ENCODE measurements at places on chromosomes 2 and 18.

GRCh38 chr18:24157855-24158254, 19.0 kb downstream of the CABYR start:
- no peak for DNase-seq

DNA sequence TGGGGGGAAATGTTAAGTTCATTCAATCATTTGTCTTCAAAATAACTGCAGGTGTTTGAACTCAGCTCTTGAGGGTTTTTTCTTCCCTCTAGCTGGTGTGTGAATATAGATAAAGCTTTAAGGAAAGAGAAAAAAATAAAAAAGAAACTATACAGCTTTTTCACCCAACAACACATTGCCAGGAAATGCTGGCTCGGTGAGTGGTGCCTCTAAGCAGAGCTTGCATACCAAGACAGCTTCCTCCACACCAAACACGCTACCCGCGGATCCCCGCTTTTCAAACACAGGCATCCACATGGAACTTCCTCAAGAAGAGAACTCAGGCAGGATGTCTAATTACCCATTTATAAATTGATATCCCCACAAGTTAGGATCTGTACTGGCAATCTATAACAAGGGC, 69.8 kb upstream of the TANK start:
- no peak for DNase-seq

GRCh38 chr2:140657657-140658056, 1473.2 kb downstream of the LRP1B start:
- no peak for DNase-seq

GRCh38 chr2:8165550-8165949, 516.3 kb upstream of the ID2 start:
- no peak for DNase-seq

DNA sequence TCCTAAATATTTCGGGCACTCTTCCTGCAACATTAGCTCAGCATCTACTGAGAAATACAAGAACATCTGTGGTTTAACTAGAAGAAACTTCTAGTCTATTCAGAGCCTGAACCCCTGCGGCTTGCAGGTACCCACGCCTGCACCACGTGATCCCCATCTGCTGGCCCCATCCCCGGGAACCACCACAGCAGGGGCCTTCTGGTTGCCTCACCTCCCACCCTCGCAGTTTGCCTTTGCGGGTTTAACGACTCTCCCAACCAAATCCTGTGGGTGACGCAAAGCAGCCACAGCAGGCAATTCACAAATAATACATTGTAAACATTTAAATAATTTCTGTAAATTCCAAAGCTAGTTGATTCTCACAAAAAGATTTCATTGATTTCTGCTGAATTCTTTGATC, 90.2 kb upstream of the TMEM18 start:
- DNase-seq = no peak

DNA sequence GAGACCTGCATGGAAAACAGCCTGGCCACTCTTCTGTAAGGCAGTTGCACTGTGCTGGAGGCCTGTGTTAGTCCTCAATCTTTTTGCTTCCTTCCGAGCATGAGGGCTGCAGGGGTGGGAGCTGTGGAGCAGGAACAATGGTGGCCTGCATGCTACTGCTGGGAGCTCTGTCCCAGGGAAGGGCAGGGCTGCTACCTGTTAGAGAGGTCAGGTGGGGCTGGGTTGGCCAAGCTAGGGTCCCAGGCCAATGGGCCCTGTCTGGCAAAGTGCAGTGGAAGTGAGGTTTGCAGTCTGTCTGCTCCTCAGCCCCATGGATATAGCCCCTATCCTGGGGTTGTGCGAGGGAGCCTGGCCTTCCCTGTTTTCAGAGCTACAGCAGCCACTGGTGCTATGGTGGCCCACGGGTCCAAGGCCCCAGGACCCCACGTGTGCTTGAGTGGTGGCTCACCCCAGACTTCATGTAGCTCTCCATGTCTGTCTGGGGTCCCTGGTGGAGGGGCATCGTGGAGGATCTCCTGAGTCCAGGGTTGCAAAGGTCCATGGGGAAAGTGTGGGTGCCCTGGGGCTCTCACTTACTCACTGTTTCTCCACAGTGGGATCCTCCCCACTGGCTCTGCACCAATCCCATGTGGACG, 1212.6 kb upstream of the NXPH2 start:
- DNase-seq = no peak

GRCh38 chr2:208373460-208374089, 33.0 kb upstream of the PTH2R start:
- DNase-seq = no peak

All from left colon (tissue), 2 donors.